ENCODE measurements at places on chromosomes 7 and 10.

DNA sequence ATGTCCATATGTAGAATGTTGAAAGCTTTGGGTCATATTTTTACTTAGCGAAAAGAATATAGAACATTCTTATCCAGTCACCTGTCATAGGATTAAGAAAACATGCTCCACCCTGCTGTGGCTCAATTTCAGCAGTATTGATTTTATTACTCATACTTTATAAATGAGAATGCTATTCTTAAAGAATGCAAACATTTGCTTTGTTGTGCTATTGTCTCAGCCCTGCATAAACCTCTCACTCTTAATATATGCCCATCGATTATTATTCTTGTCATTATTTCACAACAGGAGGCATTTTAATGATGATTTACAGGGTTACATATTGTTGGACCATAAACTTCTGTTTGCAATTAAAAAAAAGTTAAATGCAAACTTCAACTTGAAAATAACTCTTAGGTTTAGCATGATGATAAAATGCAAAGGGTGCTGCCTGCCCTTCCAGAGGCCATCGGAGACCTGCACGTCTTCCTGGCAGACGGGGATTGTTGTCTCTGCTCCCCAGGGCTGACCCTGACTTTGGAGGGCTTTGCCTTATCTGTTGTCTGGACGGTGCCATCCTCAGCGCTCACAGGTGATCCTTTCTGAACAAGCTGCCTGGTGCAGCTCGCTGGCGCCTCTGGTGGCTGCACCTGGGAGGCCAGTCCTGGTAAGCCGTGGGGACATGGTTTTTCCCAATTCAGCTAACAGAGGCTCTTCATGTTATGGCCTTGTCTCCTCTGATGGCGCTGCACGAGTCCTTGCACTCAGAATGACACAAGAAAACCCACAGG is 50.0 kb upstream of the SHH start:
- no peak for DNase-seq

- no peak for DNase-seq
Measured at GRCh38 chr10:129568583-129569344, 101.7 kb downstream of the MGMT start.

DNA sequence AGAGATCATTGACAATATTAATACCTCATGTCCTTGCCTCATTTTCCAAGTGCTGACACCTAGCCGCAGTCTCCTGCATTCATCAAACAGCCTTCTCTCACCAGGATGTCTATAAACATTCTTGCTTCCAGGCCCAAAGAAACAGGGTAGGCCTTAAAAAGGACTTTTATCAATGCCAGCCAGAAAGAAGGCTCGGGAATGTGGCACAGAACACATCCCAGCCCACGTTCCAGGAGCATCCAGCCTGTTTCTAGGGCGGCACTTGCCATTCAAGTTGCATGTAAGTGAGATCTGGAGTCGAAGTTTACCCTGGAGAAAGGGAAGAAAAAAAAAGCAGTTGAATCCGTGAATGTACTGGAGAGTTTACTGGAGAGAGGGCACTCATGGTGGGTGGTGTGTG is 1083.1 kb downstream of the KCNMA1 start:
- no peak for DNase-seq

DNA sequence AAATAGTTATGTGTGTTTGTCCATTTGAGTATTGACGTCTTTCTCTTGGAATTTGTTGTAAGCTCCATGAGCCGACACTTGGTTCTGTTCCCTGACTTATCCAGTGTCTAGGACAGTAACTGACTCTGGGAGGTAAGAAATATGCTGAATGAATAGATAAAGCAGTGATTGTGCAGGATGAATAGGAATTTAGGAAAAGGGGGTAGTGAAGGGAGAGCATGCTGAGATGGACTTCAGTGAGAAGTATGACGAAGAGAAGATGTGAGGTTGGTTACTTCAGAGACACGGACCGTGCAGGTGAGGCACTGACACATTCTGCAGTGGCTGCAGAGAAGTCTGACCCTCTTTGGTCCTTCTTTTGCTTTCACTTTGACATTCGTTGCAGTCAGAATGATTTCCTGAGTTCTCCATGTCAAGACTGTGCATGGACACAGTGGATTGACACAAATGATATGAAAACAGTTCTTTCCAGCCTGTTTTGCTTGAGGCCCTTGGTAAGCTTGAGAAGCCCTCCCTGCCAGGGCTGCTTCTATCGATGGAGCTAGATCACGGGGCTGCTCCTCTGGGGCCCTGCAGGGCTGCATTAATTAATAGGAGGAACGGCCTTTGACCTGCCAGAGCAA is 261.5 kb upstream of the SORCS1 start:
- no peak for DNase-seq

GRCh38 chr7:84923348-84923747 is 263.5 kb downstream of the SEMA3D start:
- DNase-seq, result no peak

DNA sequence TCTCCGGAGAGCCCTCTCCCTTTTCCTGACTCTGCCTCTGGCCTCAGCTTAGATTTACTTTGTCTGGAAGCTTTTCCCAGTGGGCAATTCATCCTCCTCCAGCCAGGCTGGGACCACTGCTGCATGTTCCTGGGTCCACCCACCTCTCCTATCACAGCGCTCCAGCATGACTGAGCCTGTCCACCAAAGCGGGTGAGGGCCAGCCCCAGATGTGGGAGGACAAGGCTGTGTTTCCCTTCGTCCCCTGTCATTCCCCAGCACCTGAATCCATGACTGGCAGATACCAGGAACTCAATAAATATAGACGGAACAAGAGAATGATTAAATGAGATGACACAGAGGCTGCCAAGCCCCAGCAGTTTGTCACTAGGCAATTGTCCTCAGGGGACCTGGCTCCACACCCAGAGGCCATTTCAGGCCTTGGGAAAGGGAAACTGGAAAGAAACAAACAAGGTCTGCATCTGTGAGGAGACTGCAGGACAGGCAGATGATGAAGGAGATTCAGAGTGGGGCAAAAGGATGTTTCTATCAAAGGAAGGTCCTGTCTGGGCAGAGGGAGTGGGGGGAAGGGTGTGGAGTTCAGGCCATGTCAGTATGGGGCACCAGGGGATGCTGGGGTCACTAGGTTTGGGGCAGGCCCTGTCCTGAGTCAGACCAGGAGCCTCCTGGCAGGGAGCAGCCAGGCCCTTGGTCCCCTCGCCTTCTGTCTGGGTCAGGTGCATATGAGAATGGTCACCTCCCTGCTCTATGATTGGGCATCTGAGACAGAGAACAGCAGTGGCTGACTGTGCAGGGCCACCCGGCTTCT is 576.4 kb downstream of the GRID1 start:
- no peak for DNase-seq

- no peak for DNase-seq
Measured at GRCh38 chr10:83945982-83946718, 193.2 kb upstream of the GHITM start.

DNA sequence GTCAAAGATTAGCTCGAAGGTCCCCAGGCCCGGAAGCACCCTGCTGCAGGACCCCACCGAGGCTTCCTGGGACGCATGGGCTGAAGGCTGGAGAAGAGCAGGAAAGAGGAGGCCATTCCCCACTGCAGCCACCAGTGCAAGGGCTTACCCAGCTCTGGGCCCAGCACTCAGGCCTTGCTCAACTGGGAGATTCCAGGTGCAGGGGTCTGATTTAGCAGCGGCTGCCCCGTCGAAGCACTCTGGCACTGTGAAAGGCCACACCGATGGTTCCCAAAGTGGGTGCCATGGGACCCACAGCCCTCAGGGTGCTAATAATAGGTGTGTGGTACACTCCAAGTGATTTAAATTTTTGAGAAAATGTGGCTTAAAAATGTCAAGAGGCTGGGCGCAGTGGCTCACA is 130.9 kb downstream of the OAT start:
- no peak for DNase-seq

DNA sequence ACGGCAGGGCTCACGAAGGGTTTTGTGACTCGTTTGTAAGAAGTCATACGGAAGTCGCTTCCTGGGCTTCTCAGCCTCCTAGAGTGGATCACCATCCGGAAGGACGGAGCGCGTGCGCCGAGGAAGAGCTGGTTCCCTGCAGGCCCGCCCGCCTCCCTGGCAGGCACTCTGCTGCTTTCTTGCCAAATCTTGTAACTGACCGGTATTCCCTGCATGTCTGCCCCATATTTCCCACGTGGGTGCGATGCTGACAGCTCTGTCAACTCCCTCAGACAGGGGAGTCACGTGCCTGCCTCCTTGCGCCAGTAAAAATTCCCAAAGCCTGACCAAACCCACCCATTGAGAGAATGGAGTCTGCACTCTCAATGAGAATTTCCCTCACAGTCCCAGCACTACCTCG is 12.7 kb downstream of the SHH start:
- no peak for DNase-seq

DNA sequence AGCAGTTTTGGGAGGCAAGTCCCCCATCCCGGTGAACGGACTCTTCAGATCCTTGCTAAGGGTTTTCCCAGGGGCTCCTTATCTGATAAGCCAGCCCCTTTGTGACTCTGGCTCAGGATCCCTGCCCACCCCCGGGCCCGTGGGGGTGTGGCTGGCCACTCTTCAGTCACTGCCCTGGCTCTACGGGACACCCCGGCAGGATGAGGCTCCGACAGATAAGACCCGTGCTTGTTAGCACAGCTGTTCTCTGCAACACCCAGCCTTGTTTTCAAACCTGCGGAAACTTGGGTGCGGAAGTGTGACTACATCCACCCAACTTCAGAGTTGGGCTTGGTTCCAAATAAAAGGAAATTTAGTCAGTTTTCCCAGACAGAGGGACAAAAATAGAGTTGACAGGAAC is 66.7 kb upstream of the PODXL start:
- DNase-seq, result no peak

DNA sequence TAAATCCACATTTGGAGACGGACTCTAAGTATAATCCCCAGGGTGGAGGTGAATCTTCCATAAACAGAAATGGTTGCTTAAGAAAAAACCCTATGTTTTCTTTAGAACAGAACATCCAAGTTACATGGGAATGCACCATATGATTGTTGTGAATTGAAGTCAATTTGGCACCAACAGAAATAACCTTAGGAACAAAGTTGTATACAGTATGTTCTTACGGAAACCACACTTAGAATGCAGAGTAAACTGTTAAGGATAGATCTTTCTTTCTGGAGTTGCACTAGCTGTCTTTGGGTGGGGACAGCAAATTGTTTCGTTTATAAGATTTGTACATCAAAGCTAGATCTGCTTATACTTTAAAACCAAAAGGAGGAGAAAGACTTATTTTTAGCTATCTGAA is 316.4 kb downstream of the PTEN start:
- DNase-seq, result no peak

DNA sequence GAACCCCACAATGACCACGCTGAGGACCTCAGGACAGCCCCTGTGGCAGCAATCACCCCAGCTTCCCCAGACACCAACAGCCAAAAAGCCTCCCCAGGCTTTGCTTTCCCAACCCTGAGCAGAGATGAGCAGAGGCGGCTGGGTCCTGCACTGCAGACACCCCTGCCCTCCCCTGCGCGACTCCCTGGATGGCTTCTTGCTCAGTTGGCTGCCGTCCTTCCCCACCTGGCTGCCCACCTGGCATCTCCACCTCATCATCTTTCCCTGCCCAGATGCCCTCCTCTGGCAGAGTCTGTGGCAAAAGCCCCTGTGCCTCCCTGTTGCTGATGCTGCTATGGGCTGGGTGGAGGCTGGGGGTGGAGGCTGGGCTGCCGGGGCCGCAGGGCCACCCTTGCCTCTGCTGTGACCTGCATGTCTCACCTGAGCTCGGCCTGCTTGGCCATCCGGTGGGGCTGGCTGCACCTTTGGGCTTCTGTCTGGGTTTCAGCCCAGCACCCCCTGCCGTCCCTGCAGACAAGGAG is 567.7 kb downstream of the TCERG1L start:
- no peak for DNase-seq

GRCh38 chr10:117651121-117651520 is 108.6 kb downstream of the EMX2 start:
- DNase-seq, result no peak

- no peak for DNase-seq
Measured at GRCh38 chr7:116689790-116690259, 17.8 kb downstream of the MET start.

GRCh38 chr7:96663457-96663856 is 46.2 kb downstream of the SEM1 start:
- DNase-seq, result no peak

DNA sequence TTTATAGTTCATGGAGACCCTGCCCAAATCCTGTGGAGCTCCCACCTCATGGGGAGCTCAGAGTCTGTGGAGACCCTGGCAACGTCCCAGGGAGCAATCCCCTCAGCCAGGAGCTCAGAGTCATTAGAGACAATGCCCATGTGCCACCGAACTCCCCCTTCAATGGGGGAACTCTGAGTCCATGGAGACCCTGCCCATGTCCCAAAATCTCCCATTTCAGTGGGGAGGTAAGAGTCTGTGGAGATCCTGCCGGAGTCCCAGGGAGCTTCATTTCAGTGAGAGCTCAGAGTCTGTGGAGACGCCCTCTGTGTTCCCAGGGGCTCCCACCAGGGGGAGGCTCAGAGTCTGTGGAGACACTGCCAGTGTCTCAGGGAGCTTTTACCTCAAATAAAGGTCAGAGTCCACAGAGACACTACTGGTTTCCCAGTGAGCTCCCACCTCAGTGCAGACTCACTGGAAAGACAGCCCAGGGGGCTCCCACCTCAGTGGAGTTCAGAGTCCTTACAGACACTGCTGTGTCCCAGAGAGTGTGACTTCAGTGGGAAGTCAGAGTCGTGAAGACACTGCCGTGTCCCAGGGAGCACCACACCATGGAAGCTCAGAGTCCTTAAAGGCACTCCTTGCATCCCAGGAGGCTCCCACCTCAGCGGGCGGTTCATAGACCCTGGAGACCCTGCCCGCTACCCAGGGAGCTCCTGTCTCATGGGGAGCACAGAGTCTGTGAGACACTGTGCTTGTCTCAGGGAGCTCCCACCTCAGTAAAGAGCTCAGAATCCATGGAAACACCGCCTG is 5.0 kb downstream of the MYO1G start:
- DNase-seq, result no peak

DNA sequence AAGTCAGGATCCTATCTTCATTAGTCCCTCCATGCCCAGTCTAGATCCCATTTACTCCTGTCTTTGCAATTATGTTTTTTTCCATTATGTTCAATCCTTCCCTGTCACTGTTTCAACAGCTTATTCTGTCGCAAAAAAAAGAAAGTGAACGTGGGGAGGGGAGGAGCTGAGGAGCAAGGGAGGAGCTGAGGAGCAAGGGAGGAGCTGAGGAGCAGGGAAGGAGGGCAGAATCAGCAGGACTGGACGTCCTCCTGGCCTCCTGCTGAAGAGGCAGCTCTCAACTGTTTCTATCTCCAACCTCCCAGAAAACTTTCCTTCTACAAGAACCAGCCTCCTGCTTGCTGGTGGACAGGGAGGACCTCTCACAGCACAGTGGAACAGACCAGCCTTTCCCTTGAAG is 26.0 kb downstream of the LARP4B start:
- DNase-seq, result no peak

DNA sequence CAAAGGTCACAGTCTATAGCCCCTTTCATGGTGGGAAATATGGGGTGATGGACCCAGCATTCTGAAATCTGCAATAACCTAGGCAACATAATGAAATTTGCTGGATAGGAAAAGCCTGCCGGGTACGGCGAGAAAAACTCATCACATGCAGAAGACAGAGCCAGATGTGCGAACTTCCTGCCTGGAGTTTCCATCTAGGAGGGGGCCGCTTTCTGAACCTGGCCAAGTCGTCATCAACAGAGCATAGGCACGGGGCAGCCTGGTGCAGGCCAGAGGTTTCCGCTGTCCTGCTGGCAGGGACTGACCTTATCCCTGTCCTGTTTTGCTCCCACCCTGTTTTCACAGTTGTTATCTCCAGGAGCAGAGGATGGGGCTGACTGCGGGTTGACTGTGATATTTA is 27.4 kb downstream of the CCDC3 start:
- DNase-seq, result no peak

- DNase-seq, result no peak
Measured at GRCh38 chr7:104928721-104929400, 85.1 kb upstream of the KMT2E start.

GRCh38 chr10:70381471-70382421 is 679 bp downstream of the LRRC20 start:
- DNase-seq, result no peak

All from GOT3 (cell line).